ENCODE measurements at places on chromosomes 5 and 9.

GRCh38 chr5:68593211-68593671 is 377.7 kb downstream of the PIK3R1 start:
- no peak for DNase-seq

DNA sequence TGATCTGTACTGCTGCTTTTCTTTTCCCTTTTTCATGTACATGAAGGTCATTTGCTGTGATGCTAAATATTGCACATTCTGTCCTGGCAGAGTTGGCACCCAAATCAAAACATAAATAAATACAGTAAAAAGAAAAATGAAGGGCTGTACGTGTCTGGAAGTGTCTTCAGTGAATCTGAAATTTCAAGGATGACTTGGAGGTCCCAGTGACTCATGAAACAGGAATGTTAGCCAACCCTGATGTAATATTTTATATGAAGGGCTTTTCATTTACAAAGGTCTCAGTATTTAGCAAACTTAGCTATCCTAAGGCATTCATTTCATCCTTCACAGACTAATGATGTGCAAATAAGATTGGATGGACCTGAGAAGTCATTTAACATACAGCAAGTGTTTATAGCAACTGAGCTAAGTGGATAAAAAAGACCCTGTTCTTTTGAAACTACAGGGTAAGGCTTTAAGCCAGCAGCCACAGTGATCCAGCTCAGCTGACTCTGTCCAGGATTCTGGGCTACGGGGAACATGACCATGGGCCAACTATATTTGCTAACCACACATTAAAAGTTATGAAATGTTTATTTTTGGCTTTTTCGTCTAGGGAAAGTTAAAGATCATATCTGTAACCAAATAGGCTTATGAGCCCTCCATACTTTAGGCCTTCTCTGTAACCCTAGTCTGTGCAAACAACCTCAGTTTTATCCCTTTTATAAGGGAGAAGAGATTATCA is 104.0 kb upstream of the DMRTA1 start:
- DNase-seq: no peak

- DNase-seq: no peak
Measured at GRCh38 chr5:76163111-76163628, 80.0 kb downstream of the SV2C start.

DNA sequence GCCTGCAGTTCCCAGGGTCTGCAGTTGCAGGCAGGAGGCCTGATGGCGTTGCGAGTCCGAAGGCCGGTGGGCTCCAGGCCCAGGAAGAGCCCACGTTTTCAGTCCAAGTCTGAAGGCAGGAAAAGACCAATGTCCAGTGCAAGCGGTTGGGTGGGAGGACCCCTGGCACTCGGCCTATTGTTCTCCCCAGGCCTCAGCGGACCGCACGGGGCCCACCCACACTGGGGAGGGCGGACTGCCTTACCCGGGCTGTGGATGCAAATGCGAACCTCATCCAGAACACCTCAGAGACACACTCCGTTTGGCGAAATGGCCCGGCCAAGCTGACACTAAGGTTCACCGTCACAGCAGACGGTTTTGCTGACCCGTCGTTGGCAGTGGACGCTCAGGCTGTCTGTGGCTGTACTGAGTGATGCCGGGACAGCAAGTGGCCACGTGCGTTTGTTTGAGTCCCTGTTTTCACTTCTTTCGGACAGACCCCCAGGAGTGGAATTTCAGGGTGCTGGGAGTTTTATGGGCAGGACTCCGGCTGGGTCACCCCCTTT is 10.2 kb upstream of the SEC16A start:
- DNase-seq: no peak

DNA sequence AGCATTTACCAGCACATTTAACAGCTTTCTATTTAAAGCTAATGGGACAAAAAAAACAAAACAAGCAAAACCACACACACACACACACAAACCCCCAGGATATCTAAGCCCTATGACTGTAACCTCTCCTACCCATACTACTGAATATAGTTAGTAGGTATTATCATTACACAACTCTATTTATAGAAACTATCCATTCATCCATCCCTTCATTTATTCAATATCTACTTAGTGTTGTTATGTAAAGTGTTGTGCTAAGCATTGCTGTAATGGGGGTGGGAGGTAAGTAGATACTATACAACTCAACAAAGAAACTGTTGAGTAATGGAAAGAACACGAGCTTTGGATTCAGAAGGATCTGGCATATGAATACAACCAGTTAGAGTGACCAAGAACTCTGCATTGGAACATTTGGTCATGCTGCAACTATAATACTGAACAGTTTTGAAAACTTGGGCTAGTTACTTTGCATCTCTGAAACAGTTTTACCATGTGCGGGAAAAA is 82.3 kb upstream of the ZNF608 start:
- no peak for DNase-seq

GRCh38 chr9:98092613-98092931 is 26.4 kb downstream of the TRIM14 start:
- DNase-seq: peak; percentile 42

GRCh38 chr5:55232271-55232984 is 980 bp downstream of the CCNO start:
- DNase-seq: no peak

- no peak for DNase-seq
Measured at GRCh38 chr5:177458912-177459350, 12.3 kb downstream of the PRR7 start.

- peak; percentile 31 for DNase-seq
Measured at GRCh38 chr5:140806834-140807775, at the start of gene PCDHA4. PCDHA4 (plus strand) TSS chr5:140807068.

- DNase-seq: no peak
Measured at GRCh38 chr9:71725590-71726338, 42.5 kb downstream of the CEMIP2 start.

DNA sequence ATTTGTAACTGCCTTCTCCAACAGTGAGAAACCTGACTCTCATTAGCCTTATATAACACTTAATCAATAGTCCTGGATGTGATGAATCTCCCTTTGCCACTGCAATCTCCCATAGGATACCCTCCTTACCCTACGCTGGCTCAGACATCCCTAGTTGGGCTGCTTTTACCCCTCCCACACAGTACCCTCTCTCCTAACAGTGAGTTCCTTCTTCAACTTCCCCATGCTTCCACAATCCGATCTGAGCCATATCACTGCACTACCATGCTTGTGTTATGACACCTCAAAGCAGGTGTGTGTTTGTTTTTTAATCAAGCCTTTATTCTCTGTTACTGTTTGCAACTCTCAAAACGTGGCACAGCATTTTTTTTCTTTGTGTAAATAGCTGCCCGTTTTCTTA is 60.5 kb upstream of the C9orf72 start:
- DNase-seq: no peak

DNA sequence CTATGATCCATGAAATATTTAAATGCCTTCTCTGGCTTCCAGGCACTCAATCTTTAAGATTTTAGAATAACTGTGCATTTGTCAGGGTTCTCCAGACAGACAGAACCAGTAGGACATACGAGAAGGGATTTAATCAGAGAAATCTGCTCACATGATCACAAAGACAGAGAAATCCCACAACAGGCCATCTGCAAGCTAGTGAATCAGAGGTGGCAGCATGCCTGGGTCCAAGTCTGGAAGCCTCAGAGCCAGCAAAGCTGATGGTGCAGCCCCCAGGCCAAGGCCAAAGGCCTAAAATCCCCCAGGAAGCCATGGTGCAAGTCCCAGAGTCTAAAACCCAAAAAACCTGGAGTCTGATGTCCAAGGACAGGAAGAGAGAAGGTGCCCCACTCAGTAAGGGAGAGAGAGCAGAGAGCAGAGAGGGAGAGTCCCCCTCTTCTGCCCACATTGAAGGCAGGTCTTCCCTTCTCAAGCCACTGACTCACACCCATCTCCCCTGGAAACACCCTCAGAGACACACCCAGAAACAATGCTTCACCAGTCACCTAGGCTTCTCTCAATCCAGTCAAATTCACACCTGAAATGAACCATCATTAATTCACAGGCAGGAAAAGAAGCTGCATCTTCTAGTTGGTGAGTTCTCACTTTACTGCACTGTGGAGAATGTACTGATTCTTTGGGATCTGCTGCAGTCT is 48.7 kb downstream of the CAMSAP1 start:
- DNase-seq: peak; percentile 31

GRCh38 chr9:115945009-115945431 is 208.6 kb upstream of the PAPPA start:
- no peak for DNase-seq

DNA sequence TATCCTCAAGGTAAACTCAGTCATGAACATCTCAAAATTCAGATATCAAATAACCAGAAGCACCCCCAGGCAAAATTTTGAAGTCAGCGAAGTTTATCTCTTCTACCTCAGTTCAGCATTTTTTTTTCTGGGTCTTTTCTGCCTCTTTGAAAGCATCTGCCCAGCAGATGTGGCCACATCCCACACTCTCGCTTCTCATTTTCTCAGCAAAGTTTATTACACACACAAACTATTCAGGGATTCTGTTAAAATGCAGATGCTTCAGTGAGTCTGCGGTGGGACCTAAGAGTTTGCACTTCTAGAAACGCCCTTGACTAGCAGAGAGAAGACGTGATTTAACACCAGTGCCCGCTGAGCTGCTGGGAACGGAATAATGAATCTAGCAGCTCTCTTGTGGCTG is 19.3 kb downstream of the RASEF start:
- no peak for DNase-seq

DNA sequence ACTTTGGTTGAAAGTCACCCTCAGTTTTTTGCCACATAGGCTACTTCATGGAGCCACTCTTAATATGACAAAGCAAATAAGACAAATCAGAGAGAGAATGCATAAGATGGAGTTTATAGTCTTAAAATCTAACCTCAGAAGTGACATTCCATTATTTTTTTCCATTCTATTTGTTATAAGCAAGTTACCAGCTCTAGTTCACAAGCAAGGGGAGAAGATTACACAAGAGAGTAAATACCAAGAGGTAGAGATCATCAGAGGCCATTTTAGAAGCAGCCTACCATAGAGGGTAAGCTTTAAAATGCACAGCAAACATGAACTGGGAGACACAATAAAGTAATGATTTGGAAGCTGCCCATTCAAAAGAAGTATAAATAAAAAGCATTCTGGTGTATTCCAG is 651.3 kb upstream of the MEF2C start:
- DNase-seq: no peak

GRCh38 chr5:35117967-35118366 is 70.2 kb upstream of the AGXT2 start:
- DNase-seq: peak; percentile 8

DNA sequence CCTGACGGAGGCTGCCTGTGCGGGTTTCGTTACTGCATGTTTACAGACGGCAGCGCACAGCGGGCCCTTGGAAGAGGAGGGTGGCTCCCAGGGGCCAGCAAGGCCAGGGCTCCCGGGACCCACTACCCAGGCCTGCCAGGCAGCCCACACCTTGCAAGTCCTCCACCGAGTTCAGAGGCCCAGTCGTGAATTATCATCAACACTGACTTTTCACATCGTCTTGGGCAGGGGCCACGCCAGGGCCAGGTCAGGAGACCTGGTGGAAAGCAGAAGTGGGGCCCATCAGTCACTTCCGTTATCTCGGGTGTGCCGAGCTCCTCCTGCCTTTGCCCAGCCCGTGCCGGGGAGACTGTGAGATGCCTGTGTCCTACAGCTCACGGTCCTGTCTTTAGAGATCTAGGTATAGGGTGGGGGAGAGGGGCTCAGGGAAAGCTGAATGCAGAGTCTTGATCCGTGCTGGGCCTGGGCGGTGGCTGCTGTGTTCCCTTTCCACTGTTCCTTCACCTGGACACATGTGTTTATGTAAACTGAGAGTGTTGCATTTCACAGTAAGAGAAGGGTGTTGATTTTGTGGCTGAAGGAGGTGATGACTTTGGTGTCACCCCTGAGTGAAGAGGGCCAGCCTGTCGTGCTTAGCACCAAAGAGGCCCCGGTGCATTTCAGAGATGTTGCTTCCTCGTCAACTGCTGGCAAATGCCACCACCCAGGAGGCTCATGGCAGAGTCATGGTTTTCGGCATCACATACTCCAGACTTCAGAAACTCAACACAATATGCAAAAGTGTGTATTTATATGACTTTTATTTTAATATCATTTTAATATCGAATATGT is 175.2 kb downstream of the GAPVD1 start:
- DNase-seq: no peak

- no peak for DNase-seq
Measured at GRCh38 chr9:80571953-80572352, 1000.2 kb downstream of the TLE4 start.

- DNase-seq: no peak
Measured at GRCh38 chr5:158848634-158849033, 251.1 kb downstream of the EBF1 start.

GRCh38 chr5:100142607-100143006 is 392.6 kb upstream of the FAM174A start:
- no peak for DNase-seq
